ENCODE measurements at places on chromosomes 3 and 15.

DNA sequence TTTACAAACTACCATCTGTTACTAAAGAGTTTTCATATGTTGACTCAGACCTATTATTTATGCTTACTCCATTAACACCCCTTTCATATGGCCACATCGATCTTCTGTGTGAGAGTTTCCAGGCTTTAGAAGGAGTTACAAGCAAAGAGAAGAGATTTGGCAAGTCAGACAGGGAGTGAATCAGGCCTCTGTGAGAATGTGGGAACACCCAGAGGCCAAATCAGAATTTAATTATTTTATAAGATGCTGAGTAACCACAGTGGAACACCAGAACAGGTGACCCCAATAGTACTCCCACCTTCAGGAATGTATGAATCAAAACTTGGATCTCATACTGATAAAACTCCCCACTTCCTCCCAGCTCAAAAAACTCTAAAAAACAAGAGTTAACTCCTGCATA is 42.0 kb downstream of the IFT57 start:
- DNase-seq, result no peak

- DNase-seq, result peak; percentile 31
Measured at GRCh38 chr3:27228805-27229204, 140.4 kb downstream of the NEK10 start.

DNA sequence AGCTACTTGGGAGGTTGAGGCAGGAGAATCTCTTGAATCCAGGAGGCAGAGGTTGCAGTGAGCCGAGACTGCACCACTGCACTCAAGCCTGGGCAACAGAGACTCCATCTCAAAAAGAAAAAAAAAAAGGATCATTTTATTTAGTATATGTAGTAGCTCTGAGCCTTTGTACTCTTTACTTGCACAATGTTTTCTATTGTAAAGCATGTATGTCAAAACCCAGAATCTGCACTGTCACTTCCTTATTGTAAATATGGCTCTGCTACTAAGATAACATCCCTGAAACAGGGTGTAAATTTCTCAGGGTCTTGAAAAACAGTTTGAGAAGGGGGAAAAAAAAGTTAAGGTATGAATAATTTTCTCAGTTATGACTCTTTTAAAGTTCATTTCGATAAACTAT is 35.1 kb downstream of the SLMAP start:
- DNase-seq, result no peak

DNA sequence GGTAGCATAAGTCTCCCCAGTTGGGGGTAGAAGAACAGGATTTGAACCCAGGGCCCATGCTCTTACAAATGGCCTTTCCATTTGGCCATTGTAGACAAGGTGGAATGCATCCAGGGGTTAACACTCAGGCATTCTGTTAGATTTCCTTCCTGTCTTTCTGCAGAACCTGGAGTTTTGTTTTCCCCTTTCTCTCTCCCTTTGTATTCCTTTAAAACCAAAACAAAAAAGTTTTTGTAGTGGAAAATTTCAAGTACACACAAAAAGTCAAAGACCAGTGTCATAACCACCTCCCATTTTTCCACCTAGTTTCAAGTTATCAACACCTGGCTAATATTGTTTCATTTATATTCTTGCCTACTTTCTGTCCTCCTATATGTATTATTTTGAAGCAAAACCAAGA is 26.0 kb downstream of the FRMD4B start:
- DNase-seq, result peak; percentile 42

GRCh38 chr3:155641956-155642355 is 102.9 kb downstream of the PLCH1 start:
- no peak for DNase-seq

DNA sequence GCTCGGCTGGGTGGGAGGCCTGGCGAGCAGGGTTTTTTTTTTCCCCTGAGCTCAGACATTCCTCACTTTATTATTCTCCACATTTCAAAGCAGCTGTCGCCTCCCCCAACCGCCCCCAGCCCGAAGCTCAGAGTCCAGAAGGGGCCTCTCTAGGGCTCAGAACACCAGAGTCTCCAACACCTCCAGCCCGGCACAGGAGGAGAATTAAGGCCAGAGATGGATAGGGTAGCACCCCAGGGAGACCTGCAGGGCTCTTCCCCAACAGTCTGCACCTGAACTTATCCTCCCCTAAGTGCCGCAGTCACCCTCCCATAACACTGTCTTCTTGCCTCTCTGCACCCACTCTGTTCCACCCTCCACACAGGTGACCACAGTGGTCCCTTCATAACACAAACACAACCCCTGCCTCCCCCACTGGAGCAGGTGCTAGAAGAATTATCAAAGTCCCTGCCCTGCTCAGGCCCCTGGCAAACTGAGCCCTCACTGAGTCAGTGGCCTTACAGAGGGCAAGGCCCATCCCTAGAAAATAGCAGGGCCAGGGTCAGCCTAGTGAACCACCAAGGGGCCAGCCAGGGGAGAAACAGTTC is 14.1 kb downstream of the MYL3 start:
- no peak for DNase-seq

- no peak for DNase-seq
Measured at GRCh38 chr15:61327019-61327631, 98.0 kb upstream of the RORA start.

DNA sequence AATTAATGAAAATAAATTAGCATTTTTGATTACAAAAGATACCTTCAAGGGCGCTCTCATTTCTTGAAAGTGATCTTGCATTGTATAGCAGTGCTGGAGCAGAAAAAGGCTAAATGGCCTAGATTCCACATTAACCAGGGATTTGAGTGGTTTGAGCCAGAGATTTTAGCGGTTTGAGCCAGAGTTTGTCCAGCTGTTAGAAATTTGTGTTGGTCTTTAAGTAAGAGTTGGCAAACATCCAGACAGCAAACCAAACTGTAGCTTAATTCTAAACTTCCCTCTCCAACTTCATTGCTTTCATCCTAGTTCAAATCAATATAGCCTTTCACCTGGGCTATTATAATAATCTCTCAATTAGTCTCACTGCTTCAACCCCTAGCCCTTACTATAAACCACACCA is 351.7 kb downstream of the IGSF11 start:
- no peak for DNase-seq

- DNase-seq, result no peak
Measured at GRCh38 chr3:50521572-50521971, 18.1 kb upstream of the CACNA2D2 start.

- no peak for DNase-seq
Measured at GRCh38 chr3:118949113-118949760, 85.4 kb downstream of the IGSF11 start.

DNA sequence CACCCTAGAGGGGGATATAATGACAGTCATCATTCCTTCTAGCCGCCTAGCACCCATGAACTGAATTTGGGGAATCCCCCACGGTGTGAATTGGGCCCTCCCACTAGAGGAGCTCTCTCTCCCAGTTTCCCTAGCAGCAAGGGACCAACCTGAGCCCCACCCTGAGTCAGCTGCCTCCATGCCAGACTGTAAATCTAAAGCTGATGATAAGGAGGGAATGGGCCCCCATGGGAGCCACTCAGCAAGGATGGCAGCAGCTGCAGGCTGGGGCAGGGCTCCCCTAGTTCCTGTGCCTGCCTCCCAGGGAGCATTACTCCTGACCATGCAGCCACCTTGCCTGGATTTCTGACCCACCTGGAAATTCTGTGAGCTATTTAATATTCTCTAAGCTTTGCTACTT is 57.0 kb upstream of the PXYLP1 start:
- DNase-seq, result no peak

DNA sequence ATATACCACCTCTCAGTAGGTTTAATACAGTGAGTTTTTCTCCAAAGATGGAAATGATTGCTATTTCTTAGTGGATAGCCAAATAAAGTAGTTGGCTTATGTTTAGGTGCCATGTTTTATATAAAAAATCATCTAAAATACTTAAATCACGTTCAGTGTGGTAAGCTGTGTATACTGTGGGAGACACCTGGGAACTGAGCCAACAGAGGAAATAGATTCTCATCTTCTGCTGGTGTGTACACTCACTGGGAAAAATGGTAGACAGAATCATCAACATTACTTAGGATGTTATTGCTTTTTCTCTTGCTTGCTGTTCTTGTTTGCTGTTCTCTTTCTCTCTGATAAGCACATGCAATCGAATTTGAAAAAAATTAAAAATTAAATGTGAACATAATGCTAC is 112.6 kb upstream of the MB21D2 start:
- peak; percentile 27 for DNase-seq

GRCh38 chr15:66097151-66098021 is 156.2 kb downstream of the MEGF11 start:
- DNase-seq, result no peak

DNA sequence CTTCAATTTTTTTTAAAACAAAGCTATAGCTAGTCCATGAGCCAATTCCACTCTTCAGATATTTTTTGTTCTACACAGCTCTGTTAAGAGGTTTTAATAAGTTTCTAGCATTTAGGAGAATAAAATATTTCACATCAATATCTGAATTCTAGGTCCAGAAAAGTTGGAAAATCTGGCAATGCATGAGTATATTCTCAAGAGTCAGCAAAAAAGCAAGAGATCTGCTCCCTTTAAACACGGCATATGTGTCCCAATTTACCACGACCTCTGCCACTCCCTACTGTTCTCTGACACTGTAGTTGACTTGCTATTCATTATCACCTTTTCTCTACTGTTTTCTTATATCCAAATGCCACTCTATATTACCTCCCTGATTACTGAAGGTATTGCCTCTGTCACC is 145.1 kb upstream of the TGFBR2 start:
- no peak for DNase-seq

DNA sequence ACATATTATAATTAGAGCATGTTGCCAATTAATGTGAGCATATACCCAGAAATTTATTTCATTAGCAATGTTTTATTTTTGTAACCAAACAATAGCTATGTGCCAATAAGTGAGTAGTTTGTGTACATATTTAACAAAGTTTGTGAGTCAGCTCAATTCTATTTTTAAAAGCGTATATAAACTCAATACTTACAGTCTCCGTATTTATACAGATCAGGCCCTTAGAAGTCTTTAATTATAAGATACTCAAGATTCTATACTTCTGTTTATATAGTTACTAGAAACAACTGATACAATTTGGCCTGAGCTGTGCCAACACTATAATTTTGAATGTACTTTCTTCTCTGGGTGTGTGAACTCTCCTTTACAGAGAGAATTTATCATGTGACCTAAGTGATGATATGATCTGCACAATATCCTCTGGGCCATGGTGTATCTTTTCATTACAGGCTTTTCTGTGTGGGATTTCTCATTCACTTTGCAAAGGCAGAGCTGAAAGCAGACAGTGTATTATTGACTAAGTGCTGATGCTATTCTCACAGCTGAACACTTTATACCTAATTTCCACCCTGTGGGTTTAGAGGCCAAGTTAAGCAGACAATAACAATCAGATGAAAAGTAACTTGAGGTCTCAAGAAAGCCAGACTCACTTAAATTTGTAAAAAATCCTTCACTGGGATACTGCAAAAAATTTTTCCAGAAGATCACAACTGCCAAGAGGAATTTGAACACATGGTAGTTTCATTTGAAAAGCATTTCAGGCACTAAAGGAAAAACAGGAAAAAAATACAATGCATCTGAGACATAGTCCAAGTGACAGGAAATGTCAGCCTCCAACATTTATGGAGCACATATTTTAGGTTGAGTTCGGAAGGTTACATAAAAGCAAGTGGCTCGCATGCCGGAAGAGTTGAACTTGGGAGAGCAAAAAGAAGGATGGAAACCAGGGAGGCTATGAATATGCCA is 277.9 kb upstream of the SEMA6D start:
- peak; percentile 60 for DNase-seq

DNA sequence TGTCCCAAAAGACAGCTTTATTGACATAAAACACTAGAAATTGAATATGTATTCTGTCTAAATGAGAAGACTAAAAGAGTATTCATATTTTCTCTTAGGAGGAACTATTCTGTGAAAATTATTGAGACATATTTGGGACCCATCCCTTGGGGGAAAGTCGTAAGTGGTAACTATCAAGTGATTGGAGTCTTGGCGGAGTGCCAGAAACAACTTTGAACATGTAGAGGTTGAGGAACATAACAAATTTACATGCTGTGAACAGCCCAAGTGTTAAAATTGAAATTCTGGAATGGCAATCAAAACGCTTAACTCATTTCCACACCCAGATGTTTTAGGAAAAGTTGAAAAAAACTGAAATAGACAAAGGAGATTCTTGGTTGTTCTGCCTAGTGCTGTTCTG is 1034.6 kb downstream of the NSUN3 start:
- no peak for DNase-seq

GRCh38 chr15:90957031-90957790 is 2.5 kb downstream of the RCCD1 start:
- peak; percentile 60 for DNase-seq

DNA sequence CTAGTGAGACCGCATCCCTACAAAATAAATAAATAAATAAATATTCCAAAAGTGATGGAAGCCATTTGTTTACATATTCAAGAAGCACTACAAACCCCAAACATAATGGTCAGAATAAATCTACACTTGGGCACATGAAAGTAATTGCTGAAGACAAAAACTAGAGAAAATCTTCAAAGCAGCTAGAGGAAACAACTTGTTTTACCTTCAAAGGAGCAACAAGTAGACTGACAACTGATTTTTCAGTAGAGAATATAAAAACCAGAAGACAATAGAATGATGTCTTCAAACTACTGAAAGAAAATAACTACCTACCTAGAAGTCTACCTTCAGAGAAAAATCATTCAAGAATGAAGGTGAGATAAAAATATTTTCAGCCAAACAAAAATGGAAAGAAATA is 89.4 kb downstream of the TPRA1 start:
- no peak for DNase-seq

DNA sequence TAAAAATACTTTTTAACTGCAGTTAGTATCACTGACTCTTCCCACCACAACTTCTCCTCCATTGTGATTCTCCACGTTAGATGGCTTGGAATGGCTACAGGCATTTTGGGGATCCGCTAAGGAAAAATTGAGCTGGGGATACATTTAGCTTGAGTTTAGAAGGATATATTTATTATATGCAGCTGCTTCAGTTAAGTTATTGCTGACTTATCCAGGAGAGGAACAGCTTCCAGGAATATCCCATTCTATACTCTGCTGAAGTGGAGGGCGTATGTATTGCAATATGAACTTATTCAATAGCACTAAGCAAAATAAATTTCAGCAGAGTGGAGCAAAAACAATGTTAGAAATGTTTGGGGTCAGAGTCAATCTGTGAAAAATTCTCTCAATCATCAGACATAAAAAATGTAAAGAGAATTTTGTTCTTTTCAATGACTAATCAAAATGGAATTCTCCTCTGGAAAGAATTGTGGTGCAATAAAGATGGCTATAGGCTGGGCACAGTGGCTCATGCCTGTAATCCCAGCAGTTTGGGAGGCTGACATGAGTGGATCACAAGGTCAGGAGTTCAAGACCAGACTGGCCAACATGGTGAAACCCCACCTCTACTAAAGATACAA is 84.7 kb downstream of the NCEH1 start:
- no peak for DNase-seq

GRCh38 chr15:73125219-73125618 is 73.0 kb downstream of the NEO1 start:
- no peak for DNase-seq

DNA sequence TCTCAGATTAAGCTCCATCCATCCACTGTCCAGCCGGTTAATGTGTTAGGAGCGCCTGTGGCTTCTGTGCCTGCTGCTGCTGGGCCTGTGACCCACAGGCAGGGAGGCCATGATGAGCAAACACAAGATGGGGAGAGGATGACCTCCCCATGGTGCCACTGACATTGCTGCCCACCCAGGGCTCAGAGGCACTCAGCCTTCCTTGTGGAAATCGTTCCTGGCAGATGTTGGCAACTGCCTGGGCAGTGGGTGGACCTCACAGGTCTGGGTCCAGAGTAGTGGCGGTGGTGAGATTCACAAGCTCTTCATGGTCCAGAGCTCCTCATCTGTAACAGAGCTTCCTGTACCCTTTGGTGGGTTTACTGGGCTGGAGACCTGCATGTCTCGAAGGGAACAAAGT is 38.6 kb downstream of the SCN5A start:
- no peak for DNase-seq

- no peak for DNase-seq
Measured at GRCh38 chr15:33778852-33779251, 189.4 kb upstream of the CHRM5 start.
